Stimulated activated naive CD4-positive, alpha-beta T cell (primary cell): ENCODE measurements at places on chromosomes 5 and 9.

GRCh38 chr9:23321049-23321448, 505.0 kb downstream of the ELAVL2 start:
- DNase-seq: no peak

DNA sequence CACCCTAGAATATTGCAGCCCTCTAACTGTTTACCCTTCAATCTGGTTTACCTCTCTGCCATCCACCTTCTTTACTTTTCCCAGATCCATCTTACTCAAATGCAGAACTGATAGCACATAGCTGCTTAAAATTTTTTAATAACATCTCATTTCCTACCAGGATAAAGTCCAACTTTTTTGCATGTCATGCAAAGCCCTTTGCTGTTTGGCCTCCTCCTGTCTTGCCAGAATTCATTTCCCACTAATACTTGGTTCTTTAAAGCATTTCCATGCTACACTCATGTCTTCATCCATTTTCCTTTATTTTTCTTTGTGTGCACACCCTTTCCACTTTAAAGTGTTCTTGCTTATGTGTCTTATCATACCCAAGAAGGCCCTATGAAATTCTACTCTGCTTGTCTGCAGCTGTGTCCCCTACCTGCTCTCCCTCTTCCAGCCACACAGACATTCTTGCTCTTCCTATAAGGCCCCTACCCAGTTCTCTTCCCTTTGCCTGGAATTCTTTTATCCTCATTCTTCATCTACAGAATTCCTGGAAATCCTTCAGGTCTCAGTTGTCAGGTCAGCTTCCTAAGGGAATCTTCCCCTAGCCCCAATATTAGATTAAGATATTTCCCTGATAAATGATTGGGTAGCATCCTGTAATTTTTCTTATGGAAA, 50.3 kb downstream of the TLE4 start:
- DNase-seq: no peak

DNA sequence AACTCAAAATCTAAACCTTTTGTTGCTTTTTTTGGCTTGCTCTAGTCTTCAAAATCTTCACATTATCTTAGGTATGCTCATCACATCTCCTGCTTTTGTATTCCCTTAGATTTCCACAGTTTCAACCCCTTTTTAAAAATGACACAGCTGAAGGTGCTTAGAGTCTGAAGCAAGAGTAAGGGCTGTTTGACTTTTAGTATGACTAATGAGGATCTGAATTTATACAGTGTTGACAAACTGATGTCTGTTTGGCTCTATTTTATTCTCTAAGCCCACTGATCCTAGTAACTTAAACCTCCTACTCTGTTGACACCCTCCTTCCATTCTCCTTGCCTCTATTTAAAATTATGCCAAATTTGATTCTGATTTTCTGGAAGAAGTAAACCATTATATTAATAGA, 200.1 kb downstream of the MCTP1 start:
- no peak for DNase-seq

DNA sequence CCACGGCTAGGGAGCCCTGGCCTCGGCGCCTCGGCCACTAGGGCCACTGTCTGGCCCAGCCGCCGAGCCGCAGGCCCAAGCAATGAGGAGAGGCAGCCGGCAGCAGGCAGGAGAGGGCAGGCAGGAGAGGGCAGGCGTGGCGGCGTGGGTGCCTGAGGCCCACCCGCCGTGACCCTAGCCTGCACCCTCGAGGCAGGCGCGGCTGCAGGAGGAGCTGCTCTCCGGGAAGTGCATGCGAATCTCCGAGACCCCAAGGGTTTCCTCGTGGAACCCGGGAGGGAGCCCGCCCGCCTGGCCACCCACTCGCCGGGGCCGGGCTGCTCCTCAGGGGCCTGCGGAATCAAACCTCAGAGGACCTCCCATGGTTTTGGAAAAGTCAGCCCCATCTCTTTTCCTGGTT, 9.3 kb downstream of the GRIN1 start:
- no peak for DNase-seq

DNA sequence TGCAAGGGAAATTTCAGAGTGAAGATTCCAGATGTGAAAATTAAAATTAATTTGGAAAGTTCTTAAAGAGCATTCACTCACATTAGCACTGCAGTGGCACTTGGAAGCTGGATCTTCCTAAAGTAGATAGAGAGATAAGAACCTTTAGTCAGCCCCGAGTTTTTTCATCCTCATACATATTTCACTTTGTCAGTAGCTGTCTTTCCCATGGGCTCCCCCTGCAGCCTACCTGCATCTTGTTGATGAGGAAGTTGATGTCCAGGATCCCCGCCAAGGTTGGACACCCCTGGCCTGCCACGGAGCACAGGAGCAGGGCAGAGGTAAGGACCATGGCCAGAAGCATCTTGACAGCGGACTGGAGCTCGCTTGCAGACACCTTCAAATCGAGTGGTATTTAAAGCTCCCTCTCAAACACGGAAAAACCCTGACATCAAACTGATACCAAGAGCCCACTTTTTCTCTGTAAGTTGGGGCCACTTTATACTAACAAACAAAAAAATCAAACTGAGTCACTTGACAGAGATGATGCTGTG, at the start of gene IL9:
Gene IL9, minus strand, starts transcription at position 368 of the 533 bp plus-strand sequence. Its CDS starts 25 bp downstream, at position 343.
- no peak for DNase-seq

DNA sequence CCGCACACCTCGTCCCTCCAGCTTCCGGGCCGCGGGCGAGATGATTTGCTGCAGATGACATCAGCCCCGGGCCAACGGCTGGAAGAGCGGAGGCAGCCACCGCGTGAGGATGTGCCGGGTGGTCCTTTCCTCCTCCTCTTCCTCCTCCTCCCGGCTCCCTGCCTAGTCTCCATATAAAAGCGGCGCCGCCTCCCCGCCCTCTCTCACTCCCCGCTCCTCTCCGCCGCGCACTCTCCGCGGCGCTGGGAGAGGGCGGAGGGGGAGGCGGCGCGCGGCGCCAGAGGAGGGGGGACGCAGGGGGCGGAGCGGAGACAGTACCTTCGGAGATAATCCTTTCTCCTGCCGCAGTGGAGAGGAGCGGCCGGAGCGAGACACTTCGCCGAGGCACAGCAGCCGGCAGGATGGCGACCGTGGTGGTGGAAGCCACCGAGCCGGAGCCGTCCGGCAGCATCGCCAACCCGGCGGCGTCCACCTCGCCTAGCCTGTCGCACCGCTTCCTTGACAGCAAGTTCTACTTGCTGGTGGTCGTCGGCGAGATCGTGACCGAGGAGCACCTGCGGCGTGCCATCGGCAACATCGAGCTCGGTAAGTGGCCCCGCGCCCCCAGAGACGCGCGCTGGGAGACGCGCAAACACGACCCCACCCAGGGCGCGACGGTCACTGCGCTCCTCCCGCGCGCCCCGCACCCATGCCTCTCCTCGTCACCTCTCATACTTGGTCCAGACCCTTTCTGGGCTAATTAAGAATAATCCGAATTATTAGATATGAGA, at the start of gene MAP1B:
Gene MAP1B, plus strand, starts transcription at position 345 of the 770 bp plus-strand sequence. Its CDS starts 57 bp downstream, at position 402.
- DNase-seq: no peak

DNA sequence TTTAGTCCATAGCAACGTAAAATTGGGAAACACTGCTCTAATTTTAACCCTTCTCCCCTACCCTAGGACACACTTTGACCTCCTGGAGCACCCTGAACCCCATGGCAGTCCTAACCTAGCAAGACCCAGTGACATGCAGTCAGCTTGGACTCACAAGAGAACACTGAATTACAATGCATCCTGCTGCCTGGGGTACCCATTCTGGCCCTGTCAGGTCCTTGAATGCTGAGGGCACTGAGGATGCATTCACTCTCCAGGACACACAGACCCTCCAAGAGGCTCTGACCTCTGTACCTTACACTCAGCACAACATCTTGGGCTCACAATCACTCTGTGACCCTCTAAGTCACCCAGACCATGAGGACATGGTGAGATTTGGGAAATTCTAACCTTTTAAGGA, 1.8 kb upstream of the PROP1 start:
- no peak for DNase-seq

GRCh38 chr5:107300721-107301327, 369.9 kb downstream of the EFNA5 start:
- no peak for DNase-seq

- DNase-seq: no peak
These were observed 746.3 kb upstream of the RIOK2 start for GRCh38 chr5:97929383-97929782.

GRCh38 chr9:33143241-33143661, 23.9 kb downstream of the B4GALT1 start:
- DNase-seq: no peak

DNA sequence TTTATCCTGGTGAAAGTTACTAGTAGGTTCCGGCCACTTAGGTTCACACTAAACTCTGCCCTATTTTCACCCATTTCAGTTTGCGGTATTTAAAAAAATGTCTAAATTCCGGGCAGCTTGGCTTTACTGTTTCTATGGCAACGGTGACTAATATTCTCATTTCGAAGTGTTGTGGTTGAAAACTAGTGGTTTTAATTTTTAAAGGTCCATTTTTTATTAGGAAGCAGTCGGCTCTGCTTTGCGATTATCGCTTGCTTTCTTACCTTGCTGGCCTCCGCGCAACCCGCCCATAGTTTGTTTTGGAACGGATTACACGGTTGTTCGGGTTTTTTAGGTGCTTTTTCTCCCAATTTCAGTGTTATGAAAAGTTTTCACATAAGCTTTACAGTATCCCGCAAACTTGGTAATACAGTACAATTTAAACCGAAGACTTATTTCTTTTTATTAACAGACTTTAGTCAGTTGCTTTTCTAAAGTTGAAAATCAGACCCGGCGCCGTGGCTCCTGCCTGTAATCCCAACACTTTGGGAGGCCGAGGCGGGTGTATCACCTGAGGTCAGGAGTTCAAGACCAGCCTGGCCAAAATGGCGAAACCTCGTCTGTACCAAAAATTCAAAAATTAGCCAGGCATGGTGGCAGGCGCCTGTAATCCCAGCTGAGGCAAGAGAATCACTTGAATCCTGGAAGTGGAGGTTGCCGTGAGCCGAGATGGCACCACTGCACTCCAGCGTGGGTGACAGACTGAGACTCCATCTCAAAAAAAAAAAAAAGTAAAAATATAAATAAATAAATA, 1.6 kb downstream of the KDM4C start:
- DNase-seq: no peak

- DNase-seq: no peak
These were observed 239.6 kb downstream of the KDM4C start for GRCh38 chr9:6997330-6997729.

DNA sequence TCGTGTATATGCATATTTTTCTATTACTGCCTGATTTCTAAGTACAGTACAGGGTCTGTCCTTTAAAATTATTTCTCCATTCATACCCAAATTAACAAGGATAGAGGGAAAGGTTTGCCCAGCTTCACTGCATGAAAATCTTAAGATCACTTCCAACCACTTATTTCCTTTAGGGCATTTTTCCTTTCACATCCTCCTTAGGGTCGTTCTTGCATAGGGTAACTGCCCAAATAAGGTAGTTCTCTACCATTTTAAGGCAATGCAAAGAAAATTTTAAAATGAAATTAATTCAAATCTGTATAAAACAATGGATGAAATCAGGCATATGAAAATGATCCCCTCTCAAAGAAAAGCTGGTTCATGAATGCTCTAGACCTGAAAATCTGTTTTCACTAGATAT, 4.1 kb upstream of the CDC20B start:
- no peak for DNase-seq

DNA sequence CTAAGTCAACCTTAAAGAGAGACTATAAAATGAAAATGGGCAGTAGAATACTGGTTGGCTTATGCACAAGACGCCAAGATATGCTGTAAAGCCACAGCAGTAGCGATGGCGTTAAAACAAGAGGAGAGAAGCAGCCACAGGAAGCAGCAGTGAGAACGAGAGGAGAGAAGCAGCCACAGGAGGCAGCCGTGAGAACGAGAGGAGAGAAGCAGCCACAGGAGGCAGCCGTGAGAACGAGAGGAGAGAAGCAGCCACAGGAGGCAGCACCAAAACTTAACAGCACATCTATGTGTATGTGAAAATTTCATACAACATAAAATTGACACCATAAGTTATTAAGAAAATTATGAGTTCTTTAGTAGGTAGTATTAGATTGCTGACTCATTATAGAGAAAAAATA, 2318.6 kb upstream of the ACO1 start:
- DNase-seq: no peak

DNA sequence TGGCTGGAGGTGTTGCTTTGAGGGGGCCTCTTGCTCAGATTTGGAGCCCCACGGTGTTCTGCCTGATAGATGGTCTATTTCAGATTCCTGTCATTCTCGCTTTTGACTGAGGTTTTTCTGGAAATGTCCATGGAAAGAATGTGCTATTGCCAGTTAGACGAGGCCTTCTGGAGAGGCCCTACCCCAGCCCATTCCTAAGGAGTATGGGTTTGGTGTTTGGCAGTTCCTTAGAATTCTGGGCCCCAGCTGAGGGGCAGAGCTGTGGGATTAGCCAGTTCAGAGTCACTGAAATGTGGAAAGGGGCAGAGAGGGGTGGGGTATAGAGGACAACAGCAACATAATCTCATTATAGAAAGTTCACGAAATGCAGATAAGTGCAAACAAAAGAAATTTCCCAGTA, 50.5 kb downstream of the GALNT10 start:
- no peak for DNase-seq

- DNase-seq: no peak
These were observed 80.3 kb downstream of the BOD1 start for GRCh38 chr5:173535976-173536639.
